NCI-H446 treated with DMSO at 0.1 percent for 48 hours (cell line): ENCODE measurements at places on chromosomes 13 and 19.

DNA sequence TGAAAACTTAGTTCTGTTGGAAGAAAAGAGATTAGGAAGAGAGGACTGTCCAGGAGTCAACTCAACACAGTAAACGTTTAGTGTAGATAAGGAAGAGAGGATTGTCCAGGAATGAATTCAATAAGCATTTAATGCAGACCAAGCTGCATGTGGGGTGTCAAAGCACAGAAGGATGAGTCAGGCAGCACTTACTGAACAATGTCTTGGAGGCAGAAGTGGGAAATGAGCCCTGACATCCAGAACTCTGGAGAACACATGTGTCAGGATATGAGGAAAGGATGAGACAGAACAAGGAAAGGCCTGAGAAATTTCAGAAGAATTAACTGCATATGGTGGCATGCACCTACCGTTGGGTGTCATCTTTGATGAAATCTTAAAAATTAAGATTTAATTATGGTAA is 429.2 kb upstream of the HTR2A start:
- DNase-seq, result no peak

- no peak for DNase-seq
These were observed 11.8 kb downstream of the PDE4A start for GRCh38 chr19:10431943-10432735.

- no peak for DNase-seq
These were observed 294.0 kb downstream of the RBM26 start for GRCh38 chr13:79112016-79112415.

- DNase-seq, result no peak
These were observed 20.3 kb downstream of the WDR88 start for GRCh38 chr19:33152176-33152575.

DNA sequence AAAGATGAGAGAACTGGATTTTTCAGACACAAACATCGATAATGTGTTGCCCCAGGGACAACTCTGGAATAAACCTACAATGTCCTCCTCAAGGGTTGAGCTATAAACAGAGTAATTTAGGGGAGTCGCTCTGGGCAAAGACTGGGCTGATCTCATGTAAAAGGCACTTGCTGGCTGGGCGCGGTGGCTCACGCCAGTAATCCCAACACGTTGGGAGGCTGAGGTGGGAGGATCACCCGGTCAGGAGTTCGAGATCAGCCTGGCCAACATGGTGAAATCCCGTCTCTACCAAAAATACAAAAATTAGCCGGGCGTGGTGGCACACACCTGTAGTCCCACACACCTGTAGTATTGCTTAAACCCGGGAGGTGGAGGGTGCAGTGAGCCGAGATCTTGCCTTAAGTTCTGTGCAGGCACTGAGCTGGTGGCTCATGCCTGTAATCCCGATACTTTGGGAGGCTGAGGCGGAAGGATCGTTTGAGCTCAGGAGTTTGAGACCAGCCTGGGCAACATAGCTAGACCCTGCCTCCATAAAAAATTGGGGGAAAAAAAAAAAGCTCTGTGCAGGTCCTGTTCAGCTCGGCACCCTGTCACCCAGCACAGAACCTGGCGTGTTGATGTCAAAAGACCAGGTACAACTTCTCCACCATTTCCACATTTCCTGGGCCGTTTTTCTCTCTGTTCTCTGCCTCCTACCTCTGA is 1.4 kb downstream of the TIMM44 start:
- no peak for DNase-seq

- DNase-seq, result no peak
These were observed 964 bp downstream of the PAK4 start for GRCh38 chr19:39126312-39127187.
